ENCODE measurements at places on chromosomes 5 and 9.

- DNase-seq = peak; percentile 47
Measured at GRCh38 chr5:56155992-56156584, 77.0 kb downstream of the ANKRD55 start.

- no peak for DNase-seq
Measured at GRCh38 chr9:127897193-127897692, 2.2 kb downstream of the ST6GALNAC6 start.

DNA sequence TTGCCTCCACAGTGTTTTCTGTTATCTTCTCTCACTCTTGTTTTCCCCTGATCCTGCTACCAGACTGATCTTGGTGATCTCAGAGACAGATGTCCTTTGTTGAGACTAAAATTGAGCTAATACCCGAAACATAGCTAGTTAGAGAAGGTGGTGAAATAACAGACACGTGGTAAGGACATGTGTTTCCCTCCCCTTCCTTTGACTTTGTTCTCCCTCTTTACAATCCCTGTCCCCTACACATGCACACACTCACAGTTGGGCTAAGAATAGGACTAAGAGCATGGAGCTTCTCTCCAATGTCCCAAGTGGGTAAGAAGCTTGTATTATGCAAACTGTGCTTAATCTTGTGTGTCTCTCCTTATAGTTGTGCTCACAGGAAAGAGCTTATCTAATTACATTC is 1603.0 kb upstream of the C9orf72 start:
- DNase-seq = no peak

DNA sequence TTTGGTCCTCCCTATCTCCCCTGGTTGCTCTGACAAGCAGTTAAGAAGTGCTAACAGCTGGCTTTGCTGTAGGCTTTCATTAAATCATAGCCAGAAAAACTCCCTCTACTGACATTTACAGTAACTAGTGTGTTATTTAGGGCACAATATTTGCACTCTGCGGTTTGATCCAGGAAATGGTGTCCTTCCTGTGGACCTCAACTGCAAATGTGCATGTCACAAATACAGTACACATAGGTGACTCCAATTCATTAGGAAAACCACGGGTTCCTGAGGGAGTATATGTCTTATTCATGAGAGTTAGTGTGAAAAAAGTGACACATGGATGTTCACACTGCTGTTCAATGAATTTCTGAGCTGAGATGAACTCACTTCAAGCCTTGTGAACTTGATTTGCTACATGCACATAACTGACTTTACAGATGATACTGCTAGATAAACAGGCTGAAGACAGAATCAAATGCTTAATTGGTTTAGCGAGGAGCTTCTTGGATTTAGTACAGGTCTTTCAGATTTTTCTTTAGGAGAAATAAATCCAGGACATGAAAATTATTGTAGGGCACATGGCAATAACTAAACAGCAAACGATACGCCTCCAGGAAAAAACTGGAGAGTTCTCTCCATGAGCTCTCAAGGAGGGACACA is 281.5 kb downstream of the EFNA5 start:
- DNase-seq = peak; percentile 2

GRCh38 chr5:152144556-152144955 is 219.9 kb upstream of the GLRA1 start:
- no peak for DNase-seq

DNA sequence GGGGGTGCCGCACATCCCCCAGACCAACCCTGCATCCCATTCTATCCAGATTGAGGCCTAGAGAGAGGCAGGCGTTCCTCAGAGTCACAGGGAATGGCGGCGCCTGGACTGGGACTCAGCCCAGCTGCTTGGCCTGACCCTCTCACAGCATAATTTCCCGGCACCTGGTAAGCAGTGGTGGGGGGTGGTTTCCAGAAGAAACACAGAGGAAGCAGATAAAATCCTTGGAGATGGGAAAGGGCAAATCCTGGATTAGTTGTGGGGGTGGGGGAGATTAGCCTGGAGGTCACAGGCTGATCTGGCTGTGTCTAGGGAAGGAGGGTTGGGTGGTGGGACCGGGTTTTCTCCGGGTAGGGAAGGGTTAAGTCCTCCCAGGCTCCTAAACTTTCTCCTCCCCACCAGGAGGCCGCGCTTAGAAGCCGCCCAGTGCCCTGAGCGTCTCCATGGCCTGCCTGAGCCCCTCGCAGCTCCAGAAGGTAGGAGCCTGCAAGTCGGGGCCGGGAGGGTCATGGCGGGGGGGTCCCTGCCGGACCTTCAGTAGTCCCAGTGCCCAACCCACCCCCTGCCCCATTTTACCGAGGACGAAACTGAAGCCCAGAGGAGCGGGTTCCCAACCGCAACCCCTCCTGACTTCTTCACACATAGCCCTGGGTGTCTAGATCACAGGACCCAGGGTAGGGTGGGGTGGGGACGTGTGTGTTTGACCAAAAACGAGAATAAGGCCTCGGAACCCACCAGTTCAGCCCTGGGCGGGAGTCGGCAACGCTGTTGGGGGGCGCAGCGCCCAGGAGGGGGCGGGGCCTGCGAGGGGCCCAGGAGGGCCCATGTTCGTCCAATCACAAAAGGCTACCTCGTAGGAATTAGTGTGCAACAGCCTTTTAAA is 1.3 kb downstream of the PHYHD1 start:
- no peak for DNase-seq

DNA sequence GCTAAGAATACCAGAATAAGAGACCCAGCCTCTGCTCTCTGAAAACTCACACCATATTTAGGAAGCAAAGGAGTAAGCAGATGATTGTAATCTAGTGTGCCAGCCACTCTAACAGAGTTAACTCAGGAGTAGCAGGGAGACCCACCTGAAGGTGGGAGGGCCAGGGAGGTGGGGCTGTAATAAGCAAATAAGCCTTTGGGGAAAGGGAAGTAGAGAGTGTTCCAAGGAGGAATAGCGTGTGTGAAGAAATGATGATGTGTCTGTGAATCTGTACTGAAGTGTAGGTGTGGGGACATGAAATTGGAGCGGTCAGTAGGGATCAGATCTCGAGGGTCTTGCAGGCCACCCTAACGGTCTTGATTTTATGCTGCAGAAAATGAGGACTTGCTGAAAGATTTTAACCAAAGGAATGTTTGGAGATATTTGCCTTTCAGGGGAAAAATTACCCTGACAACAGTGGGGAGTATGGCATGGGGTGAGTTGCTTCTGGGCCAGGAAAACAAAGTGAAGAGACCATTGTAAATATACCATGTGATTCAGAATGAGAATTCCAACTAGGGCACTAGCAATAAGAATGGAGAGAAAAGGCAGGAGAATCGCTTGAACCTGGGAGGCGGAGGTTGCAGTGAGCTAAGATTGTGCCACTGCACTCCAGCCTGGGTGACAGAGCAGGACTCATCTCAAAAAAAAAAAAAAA is 44.1 kb upstream of the FSD1L start:
- DNase-seq = no peak

- no peak for DNase-seq
Measured at GRCh38 chr5:16507716-16508115, 42.1 kb upstream of the ZNF622 start.
